Large intestine (tissue), 12 donors: ENCODE measurements at places on chromosomes 7 and 10. TPM values are rescaled to one million over a fixed set of nuclear protein-coding genes. Genes with fewer than 3 reads are reported as not detected.

DNA sequence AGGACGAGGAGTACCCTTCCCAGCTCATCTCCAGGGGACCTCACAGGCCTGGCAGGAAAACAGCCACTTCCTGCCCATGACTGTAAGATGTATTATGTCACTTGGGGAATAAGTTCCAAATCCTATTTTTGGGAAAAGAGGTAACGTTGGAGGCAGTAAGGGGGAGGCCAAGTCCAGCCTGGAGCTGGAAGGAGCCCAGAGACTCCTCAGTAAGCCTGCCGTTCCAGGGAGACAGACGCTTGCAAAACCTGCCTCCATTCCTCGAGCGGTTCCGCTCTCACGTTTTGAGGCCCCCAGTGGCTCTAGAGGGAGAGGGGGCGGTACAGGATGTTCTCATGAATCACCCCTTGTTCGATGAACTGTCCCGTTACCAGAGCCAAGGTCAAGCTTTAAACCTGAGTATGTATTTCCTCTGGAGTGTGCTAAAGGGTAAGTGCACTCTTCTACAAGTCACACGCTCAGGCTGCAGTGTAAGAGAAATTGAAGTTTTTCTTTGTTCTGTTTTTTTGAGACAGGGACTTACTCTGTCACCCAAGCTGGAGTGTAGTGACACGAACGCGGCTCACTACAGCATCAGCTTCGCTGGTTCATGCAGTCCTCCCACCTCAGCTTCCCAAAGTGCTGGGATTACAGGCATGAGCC, 45.5 kb upstream of the CYTH3 start:
- H3K27me3 ChIP-seq, result no peaks in the 10 kb centered on the region
- H3K4me1 ChIP-seq, result no peaks in the 10 kb centered on the region
- no peaks in the 10 kb centered on the region for H3K36me3 ChIP-seq
- no peak overlapping the region for H3K4me3 ChIP-seq

- H3K36me3 ChIP-seq, result no peaks in the 10 kb centered on the region
- H3K4me1 ChIP-seq, result peaks cover 13% of the 10 kb centered on the region
- no peak overlapping the region for H3K4me3 ChIP-seq
- DNase-seq, result no peak
Measured at GRCh38 chr10:34627331-34627730, 187.8 kb downstream of the PARD3 start.

DNA sequence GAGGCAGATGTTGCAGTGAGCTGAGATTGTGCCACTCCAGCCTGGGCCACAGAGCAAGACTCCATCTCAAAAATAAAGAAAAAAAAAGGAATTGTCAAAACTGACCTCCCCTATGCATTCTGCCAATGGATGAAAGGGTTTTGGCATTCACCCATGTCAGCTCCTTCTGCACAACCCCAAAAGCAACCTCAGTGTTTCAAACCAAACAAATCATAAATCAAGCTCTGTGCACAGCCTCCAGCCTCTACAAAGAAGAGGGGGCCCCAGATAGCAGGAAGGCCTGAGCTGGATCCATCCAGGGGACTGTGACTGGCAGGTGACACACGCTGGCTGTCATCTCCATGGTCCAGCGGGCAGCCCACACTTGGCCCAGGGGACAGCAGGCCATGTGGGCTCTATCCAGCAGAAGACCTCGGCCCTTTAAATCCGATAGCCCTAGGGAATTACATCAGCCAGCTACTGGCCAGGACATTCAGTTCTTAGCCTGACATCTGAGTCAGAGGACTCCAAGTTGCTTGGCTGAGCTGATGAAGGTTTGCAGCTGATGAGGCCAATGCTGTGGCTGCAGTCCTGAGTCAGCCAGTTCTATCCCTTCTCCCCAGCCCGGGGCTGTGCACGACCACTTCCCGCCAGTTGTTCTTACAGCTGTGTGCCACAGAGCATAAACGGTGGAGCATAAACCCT, 52.0 kb upstream of the FIGNL1 start:
- peaks cover 5% of the 10 kb centered on the region for H3K4me1 ChIP-seq
- H3K27me3 ChIP-seq, result no peaks in the 10 kb centered on the region

GRCh38 chr7:138223402-138223879, 147.2 kb downstream of the AKR1D1 start:
- no peak for DNase-seq
- H3K4me3 ChIP-seq, result no peak overlapping the region
- H3K27ac ChIP-seq, result no peak overlapping the region
- H3K36me3 ChIP-seq, result no peaks in the 10 kb centered on the region

GRCh38 chr7:43757073-43757720, 1.3 kb upstream of the BLVRA start:
- DNase-seq, result no peak
- H3K4me1 ChIP-seq, result peaks cover 5% of the 10 kb centered on the region
- no peak overlapping the region for H3K27ac ChIP-seq
- H3K36me3 ChIP-seq, result no peaks in the 10 kb centered on the region
- H3K4me3 ChIP-seq, result no peak overlapping the region

GRCh38 chr7:108723381-108723814, 153.7 kb downstream of the DNAJB9 start:
- H3K27me3 ChIP-seq, result no peaks in the 10 kb centered on the region
- H3K4me1 ChIP-seq, result no peaks in the 10 kb centered on the region
- no peak overlapping the region for H3K27ac ChIP-seq
- H3K4me3 ChIP-seq, result no peak overlapping the region
- H3K36me3 ChIP-seq, result no peaks in the 10 kb centered on the region

GRCh38 chr7:43693687-43694398, 35.5 kb downstream of the COA1 start:
- no peak overlapping the region for H3K27ac ChIP-seq
- no peaks in the 10 kb centered on the region for H3K27me3 ChIP-seq
- H3K36me3 ChIP-seq, result no peaks in the 10 kb centered on the region
- H3K4me1 ChIP-seq, result no peaks in the 10 kb centered on the region
- no peak overlapping the region for H3K4me3 ChIP-seq

- peaks cover 6% of the 10 kb centered on the region for H3K36me3 ChIP-seq
- H3K4me3 ChIP-seq, result no peak overlapping the region
- H3K4me1 ChIP-seq, result no peaks in the 10 kb centered on the region
- H3K27ac ChIP-seq, result no peak overlapping the region
- H3K27me3 ChIP-seq, result no peaks in the 10 kb centered on the region
- DNase-seq, result no peak
Measured at GRCh38 chr7:77306231-77307067, 106.8 kb upstream of the FGL2 start.

DNA sequence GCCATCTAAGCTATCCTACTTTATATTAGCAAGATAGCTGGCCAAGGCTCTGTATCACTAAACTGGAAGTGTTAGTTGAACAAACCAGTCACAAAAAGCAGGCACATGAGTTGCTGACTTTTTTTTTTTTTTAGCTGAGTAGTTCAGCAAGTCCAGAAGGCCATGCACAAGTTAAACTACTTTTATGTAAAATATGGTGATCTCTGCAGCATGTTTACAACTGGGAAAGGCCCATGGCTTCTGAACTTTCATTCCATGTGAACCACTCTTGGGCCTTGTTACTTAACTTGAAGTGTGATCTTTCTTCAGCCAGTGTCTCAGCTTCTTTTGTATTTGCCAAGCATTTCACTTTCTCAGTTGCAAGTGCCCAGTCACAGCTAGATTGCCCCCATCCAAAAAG, 78.5 kb downstream of the CALD1 start:
- no peaks in the 10 kb centered on the region for H3K27me3 ChIP-seq
- no peak overlapping the region for H3K27ac ChIP-seq
- no peak for DNase-seq

CYP2E1 gene
- 1.3 TPM for polyA plus RNA-seq

TCAF2 gene
- polyA plus RNA-seq, result 0.99 TPM

CAMK1D gene
- 8.4 TPM for polyA plus RNA-seq

MBL2 gene
- polyA plus RNA-seq, result 0.09 TPM
